Fibroblast of mammary gland (primary cell): ENCODE measurements at places on chromosomes 3 and 15.
A peak's percentile ranks its signal among the peaks of the same experiment; 100 is the strongest.

GRCh38 chr3:39025222-39025970, 26.3 kb downstream of the SCN11A start:
- peak; percentile 58 for DNase-seq

DNA sequence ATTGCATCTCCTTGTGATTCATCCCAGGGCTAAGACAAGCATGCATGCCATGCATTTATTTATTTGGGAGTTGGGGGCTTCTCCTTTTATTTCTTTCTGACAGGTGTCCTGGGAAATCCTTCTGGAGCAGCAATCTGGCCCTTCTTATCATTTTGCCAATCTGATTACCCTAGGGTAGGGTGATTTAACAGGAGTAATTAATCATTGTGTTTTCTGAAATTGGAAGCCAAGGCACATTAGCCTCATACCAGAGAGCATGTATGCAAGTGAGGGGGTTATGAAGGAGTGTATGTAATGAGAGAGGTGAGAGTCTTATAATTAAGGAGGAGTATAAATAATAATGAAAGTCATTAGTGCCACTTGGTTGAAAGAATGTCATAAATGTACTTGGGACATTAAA, 37.4 kb upstream of the ARPP21 start:
- DNase-seq, result no peak

DNA sequence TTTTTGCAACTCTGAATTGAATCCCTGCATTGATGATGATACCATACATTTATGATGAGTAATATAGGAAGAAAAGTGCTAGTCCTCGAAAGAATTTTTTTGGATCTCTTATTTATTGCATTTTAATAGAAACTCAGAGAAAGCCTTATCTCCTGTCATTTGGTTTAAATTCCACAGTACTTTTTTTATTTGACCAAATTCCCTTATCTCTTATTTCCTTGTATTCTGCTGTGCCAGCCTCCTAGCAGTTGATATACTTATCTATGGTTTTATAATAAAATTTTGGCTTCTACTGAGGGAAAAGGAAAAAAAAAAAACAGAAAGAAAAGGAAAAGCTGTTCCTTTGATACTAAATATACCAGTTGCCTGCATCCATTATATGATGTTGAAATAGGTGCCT, 535.1 kb upstream of the NR2F2 start:
- DNase-seq, result no peak

DNA sequence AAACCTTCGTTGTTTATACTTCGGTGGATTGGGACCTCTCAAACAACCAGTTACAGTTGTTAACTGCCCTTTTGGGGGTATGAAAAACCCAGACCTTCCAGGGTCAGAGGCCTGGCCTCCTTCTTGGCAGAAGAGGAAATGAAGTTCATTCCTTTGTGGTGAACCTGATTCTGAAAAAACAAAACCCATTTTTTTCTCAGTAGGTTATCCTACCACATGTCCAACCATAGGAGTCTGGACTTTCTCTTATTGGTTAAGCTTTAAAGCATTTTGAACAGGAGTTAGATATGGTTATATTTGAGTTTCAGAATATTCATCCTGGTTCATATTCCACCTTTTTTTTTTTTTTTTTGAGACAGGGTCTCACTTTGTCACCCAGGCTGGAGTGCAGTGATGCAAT, 7.2 kb upstream of the LACTB start:
- DNase-seq, result no peak

GRCh38 chr15:97567411-97567810, 393.1 kb upstream of the ARRDC4 start:
- no peak for DNase-seq

GRCh38 chr3:23324745-23325144, 121.6 kb downstream of the UBE2E2 start:
- DNase-seq, result peak; percentile 47

- DNase-seq, result peak; percentile 90
Measured at GRCh38 chr15:48645558-48646330, at the start of gene FBN1. FBN1 (minus strand) TSS chr15:48645709; CDS start chr15:48644769, 940 bp downstream.

GRCh38 chr3:59426821-59427565, 377.2 kb upstream of the CFAP20DC start:
- DNase-seq, result peak; percentile 86

DNA sequence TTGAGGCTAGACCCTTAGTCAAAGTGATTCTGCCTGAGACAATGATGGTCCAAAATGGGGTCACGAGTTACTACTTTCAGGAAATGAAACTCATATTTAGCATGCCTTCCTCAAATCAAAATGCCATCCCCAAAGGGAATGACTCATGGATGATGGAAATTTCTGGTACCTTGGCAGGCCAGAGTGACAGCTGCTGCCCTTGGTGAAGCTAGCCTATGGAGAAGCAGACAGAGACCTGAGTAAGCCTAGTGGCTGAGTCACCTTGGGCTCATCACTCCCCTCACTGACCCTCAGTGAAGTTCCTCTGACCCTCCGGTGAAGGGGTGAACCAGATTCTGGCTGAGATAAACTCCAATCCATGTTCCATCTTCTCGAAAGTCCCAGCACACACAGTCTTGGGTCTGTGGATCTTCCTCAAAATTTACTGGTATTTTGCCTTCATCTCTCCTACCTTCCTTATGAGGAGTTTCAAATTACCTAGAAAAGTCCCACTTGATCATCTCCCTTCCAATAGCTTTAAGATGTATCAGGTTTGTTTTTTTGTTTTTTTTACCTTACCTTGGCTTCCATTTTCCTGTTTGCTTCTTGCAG, 54.5 kb upstream of the ABHD17C start:
- DNase-seq, result peak; percentile 11

DNA sequence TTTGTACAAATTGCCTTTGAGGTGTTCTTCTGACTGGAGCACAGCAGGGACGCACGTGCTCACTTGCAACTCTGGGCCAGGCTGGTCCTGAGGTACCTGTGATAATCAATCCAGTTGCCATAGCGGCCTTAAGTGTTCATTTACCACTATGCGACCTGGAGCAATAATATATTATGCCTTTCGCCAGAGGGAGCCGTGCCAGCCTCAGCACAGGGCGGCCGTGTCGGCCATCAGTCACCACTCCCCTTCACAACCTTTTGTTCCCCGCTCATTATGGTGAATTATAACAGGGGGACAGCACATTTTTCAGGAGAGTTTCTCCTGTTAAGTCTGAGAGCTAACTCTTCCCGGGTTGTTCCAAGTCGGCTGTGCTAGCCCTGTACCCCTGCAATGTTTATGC, 289.7 kb downstream of the RORA start:
- DNase-seq, result no peak

- peak; percentile 46 for DNase-seq
Measured at GRCh38 chr3:42014921-42015533, 53.1 kb upstream of the ULK4 start.

DNA sequence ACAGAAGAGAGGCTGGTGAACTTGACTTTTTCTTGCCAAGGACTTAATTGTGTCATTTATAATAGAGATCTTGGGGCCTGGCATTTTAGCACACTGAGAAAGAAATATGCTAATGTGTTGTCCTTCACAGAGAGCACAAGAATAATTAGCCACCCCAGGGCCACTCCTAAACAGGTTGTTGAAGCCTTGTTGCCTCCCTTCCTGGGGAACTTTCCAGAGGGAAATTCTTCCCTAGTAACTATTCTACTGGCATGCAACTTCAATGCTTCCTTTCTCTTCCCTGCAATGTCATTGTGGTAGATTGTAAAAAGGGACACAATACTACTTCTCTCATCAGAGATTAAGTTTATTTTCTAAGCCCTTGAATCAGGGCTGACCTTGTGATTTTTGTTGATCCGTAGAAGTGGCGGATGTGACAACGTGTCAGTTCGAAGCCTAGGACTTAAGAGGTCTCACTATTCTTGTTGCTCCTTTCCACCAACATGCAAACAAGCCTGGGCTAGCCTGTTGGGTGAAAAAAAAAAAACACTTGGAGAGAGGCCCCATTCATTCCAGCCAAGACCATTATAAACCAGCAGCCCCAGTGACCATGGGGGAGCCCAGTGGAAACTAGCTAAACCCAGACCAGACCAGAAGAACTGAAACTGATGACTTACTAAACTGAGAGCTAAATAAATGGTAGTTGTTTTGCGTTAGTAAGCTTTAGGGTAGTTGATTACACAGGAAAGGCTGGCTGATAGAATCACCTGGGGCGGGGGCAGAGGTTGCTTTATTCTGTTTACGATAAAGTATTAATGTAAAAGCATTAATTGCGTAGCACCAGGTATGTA, 287.2 kb downstream of the SHQ1 start:
- no peak for DNase-seq

- no peak for DNase-seq
Measured at GRCh38 chr3:31220431-31220830, 312.3 kb upstream of the STT3B start.

- no peak for DNase-seq
Measured at GRCh38 chr3:111260878-111261277, 189.3 kb downstream of the NECTIN3 start.

DNA sequence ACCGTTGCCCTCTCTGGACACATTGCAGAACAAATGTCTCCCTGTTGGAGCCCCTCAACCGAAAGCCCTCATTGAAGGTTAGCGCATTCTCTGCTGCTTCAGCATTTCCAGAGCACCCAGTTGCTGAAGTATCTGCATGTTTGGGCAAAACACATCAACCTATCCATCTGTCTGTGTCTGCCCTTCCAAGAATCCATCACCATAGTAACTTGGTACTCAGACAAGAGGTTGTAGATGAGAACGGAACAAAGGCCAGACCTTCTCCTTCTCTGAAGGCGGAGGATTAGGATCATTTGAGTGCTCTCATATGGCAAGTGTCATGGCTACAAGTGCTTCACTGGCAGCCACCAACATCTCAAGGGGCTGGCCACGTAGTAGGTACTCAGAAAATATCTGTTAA, 23.1 kb upstream of the RHO start:
- DNase-seq, result no peak

GRCh38 chr15:84079885-84080777, 155.4 kb upstream of the GOLGA6L4 start:
- peak; percentile 5 for DNase-seq

DNA sequence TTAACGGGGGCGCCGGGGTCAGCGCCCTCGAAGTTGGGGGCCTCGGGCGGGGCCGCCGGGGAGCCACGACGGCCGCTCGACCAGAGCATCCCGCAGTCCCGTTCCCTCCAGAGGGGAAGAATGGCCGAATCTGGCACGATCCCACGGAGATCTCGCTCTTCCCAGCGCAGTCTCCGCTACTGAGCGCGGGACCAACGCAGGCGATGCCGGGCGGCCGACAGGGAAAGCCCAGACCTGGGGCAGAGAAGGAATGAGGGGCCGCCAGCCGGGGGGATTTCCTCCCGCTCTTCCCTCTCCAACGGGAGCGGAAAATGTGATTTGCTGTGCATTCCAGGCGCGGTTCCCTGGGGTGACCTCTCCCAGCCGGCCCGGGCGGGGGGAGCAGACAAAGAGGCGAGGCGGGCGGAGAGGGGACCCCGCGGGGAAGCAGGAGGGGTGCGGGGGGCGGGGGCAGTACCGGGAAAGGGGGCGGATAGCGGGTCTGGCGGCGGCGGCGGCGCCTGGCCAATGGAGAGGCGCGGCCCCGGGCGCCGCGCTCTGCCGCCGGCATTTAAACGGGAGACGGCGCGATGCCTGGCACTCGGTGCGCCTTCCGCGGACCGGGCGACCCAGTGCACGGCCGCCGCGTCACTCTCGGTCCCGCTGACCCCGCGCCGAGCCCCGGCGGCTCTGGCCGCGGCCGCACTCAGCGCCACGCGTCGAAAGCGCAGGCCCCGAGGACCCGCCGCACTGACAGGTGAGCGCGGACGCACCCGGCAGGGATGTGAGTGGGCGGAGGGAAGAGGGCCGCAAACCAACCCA, at the start of gene GREM1:
TSS of gene GREM1 (plus strand) at position 579 of the 801 bp plus-strand sequence. CDS start 12,687 bp downstream, outside the sequence.
- DNase-seq, result no peak

DNA sequence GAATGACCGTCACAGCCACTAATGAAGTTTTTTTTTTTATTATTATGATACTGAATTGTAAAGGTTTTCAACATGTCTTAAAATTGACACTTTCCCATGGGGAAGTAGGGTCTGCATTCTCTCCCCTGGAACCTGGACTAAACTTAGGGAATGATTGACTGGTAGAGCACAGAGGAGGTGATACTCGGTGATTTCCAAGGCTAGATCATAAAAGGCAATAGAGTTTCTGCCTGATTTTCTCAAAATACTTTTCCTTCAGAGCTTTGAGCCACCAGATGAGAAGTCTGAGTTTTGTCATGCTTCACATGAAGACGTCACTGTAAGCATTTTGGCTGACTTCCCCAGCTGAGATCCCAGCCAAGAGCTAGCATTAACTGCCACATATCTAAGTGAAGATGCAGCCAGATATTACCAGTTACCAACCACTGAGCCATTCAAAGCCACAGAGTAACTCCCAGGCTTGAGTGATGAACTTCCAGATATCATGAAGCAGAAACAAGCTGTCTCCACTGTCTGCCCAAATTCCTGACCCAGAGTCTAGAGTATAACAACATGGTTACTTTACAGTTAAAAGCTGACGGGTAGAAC, 105.8 kb downstream of the LSAMP start:
- peak; percentile 65 for DNase-seq

- DNase-seq, result peak; percentile 32
Measured at GRCh38 chr3:42537350-42537749, 34.9 kb downstream of the VIPR1 start.

DNA sequence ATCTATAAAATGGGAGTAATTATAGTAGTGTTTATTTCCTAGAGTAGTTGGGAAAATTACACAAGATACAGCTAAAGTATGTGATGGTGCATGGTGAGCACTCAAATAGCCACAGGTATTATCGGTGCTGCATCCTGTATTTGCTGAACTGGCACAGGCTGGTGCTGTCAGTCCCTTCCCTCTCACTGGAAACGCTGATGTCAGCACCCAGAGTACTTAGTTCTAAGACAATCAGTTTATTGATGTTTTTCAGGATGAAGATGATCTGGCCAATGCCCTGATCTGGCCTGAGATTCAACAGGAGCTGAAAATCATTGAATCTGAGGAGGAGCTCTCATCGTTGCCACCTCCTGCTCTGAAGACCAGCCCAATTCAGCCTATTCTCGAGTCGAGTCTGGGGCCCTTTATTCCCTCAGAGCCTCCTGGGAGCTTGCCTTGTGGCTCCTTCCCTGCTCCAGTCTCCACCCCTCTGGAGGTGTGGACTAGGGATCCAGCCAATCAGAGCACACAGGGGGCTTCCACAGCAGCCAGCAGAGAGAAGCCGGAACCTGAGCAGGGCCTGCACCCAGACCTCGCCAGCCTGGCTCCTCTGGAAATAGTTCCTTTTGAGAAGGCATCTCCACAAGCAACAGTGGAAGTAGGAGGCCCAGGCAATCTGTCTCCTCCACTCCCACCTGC, 49.7 kb downstream of the TMEM39A start:
- DNase-seq, result no peak

DNA sequence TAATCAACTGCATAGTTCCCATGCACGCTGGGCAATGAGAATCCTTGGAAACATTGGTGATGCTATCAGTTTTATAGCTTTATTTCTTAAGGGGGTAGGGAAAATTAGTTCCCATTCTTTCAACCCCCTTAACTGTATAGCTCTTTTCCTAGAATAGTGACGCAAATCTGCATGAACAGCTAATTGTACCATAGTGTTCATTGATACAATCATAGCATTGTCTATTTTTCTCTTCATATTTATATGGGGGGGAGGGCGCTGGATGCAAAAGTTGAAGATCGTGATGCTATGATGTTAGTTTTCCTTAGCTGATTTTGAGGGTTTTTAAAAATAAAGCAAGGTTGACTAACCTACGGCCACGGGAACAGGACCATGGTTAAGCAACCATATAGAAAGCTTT, 32.4 kb upstream of the SAMMSON start:
- no peak for DNase-seq
